ENCODE measurements at places on chromosomes 1 and 21.

DNA sequence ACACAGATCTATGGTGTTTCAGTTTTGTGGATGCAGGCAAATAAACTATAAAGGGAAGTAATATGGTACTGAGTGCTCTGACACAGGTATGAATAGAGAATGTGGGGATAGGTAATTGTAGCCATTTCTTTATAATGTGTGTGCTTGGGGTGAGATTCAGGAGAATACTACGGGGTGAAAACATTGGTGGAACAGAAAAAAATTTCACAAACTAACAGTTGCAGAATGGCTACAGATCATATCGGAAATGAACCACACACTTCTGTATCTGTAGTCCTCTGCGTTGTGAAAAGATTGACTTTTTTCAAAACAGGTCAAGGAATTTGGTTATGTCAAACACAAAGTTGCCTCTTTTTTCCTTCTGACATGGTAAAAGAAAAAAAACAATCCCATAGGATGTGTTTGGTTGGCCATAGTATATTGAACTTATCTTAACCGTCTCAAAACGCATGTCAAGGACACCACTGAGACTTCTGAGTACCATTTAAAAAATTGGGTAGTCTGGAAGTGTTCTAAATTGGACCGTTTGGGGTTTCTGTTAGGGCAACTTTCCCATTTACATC lies 1.1 kb upstream of the CDC73 start:
- H3K36me3 ChIP-seq, result peaks cover 5% of the 10 kb centered on the region
- H3K4me3 ChIP-seq, result peak overlapping the region; percentile 97
- H3K27me3 ChIP-seq, result no peaks in the 10 kb centered on the region
- H3K4me1 ChIP-seq, result peaks cover 11% of the 10 kb centered on the region
- H3K27ac ChIP-seq, result no peak overlapping the region

DNA sequence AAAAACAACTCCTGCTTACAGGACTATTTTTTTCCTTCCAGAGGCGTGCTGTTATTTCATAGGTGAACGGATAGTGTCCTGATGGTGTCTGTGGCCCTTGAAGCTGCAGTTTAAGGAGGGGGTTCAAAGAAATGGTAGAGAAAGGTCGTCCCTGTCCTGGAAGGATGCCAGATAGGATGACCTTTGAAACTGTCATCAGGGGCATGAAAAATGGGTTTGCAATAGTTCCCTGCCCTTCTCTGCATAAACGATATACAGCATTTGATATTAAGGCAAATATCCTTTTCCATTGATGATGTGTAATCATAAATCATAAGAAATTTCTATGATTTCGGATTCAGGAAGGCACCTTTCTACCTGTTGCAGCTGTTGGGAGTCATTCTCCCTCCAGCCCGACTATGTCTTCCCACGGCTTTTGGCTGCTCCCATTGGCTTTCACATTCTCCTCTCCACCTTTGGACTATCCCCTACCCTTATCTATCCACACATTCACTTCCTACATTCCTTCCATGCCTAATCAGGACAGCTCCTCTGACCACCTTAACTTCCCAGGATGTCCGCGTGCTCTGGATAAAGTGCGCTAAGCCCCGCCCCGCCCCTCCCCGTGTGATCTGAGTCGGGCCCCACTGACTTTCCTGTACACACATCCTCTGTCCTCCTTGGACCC lies 209.8 kb downstream of the DISC1 start:
- H3K27me3 ChIP-seq, result no peaks in the 10 kb centered on the region
- H3K36me3 ChIP-seq, result no peaks in the 10 kb centered on the region
- no peak overlapping the region for H3K4me3 ChIP-seq
- no peak overlapping the region for H3K27ac ChIP-seq
- H3K4me1 ChIP-seq, result no peaks in the 10 kb centered on the region
- DNase-seq, result no peak

GRCh38 chr1:82388679-82389078 lies 587.9 kb downstream of the ADGRL2 start:
- DNase-seq, result no peak
- H3K27me3 ChIP-seq, result no peaks in the 10 kb centered on the region
- H3K4me3 ChIP-seq, result no peak overlapping the region
- H3K36me3 ChIP-seq, result no peaks in the 10 kb centered on the region

DNA sequence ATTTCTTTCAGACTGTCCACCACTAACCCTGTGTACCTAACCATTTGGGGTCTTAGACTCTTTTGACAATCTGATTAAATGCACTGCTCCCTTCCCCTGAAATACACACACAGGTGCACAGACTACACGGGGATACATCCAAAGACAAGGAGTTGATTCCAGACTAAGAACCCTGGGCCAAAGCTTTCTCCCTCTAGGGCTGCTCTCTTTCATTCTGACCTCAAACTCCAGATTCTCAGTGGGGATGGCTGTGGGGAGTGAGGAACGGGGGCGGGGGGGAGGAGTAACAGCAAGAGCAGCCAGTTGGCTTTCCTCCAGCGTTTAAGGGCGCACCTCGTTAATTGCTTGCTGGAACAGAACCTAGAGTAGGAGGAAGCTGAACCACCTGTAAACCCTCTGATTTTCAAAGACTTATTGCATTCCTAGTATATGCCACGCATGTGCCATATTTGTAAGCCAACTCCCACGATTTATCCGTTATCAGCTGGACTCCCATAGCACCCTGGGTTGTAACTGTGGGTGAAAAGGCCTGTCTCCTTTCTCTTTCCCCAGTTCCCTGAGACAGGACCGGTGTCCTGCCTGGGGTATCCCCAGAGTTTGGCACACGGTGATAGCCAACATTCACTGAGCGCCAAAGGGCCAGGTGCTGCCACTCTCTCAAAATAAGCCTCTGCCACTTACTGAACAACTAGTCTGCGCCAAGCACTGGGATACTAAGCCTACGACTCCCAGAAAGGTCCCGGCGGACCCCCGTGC lies 920 bp downstream of the MTHFR start:
- no peak for DNase-seq
- peak overlapping the region; percentile 93 for H3K27ac ChIP-seq
- H3K27me3 ChIP-seq, result no peaks in the 10 kb centered on the region
- peaks cover 45% of the 10 kb centered on the region for H3K4me1 ChIP-seq
- peak overlapping the region; percentile 98 for H3K4me3 ChIP-seq
- H3K36me3 ChIP-seq, result peaks cover 28% of the 10 kb centered on the region

DNA sequence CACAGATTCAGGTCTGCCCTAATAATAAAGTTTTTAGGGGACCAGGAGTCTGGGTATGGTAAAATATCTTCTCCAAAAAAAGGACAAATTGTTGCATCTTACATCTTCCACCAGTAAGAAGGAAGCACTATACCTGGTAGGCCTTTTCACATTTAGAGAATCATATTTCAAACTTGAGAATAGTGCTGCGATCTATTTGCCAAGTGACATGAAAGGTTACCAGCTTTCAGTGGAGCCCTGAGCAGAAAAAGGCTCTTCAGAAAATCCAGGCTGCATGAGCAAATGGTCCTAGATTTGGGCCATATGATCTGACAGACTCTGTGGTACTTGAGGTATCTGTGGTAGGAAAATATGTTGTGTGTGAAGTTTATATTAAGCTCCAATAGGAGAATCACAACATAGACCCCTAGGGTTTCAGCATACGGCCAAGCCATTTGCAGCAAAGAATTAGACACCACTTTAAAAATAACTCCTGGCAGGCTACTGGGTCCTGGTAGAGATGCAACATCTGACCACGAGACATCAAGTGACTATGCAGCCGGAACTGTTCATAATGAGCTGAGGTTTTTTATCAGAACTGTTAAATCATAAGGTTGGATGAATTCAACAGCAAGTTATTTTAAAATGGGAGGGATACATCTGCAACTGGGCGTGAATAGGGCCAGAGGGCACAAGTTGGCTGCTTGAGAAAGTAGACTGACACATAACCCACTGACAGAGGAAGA lies 38.6 kb upstream of the CCDC190 start:
- H3K4me3 ChIP-seq, result no peak overlapping the region
- H3K36me3 ChIP-seq, result no peaks in the 10 kb centered on the region
- no peaks in the 10 kb centered on the region for H3K27me3 ChIP-seq
- H3K4me1 ChIP-seq, result peaks cover 25% of the 10 kb centered on the region
- peak overlapping the region; percentile 81 for H3K27ac ChIP-seq
- peak; percentile 77 for DNase-seq

GRCh38 chr1:218718977-218719376 lies 373.8 kb downstream of the TGFB2 start:
- no peaks in the 10 kb centered on the region for H3K36me3 ChIP-seq
- no peak overlapping the region for H3K4me3 ChIP-seq
- H3K27ac ChIP-seq, result peak overlapping the region; percentile 77
- H3K4me1 ChIP-seq, result peaks cover 26% of the 10 kb centered on the region

- peak overlapping the region; percentile 7 for H3K27ac ChIP-seq
- no peak for DNase-seq
- no peaks in the 10 kb centered on the region for H3K27me3 ChIP-seq
- no peak overlapping the region for H3K4me3 ChIP-seq
- no peaks in the 10 kb centered on the region for H3K36me3 ChIP-seq
Measured at GRCh38 chr1:27577504-27578188, 26.3 kb downstream of the AHDC1 start.

DNA sequence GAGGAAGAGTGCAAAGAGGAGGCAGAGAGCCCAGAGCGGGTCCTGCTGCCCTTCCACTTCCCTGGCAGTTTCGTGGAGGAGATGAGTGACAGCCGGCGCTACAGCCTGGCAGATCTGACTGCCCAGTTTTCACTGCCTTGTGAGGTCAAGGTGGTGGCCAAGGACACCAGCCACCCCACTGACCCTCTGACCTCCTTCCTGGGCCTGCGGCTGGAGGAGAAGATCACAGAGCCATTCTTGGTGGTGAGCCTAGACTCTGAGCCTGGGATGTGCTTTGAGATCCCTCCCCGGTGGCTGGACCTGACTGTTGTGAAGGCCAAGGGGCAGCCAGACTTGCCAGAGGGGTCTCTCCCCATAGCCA lies 10.2 kb downstream of the THEMIS2 start:
- no peaks in the 10 kb centered on the region for H3K4me1 ChIP-seq
- no peak overlapping the region for H3K4me3 ChIP-seq
- H3K27me3 ChIP-seq, result no peaks in the 10 kb centered on the region

DNA sequence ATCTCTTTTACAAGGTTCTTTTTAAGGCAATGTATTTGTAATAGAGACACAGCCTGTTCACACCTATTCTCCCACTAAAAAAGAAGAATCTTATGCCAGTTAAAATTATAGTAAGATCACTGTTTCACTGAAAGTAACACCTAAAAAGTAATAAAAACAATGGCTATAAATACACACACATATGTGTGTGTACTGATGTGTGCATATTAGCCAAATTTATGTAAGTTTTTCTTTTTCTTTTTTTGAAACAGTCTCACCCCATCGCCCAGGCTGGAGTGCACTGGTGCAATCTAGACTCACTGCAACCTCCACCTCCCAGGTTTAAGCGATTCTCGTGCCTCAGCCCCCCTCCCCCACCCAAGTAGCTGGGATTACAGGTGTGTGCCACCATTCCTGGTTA lies 56.8 kb upstream of the SLC30A10 start:
- peaks cover 64% of the 10 kb centered on the region for H3K36me3 ChIP-seq
- no peaks in the 10 kb centered on the region for H3K4me1 ChIP-seq
- no peak overlapping the region for H3K27ac ChIP-seq
- DNase-seq, result no peak
- H3K4me3 ChIP-seq, result no peak overlapping the region

DNA sequence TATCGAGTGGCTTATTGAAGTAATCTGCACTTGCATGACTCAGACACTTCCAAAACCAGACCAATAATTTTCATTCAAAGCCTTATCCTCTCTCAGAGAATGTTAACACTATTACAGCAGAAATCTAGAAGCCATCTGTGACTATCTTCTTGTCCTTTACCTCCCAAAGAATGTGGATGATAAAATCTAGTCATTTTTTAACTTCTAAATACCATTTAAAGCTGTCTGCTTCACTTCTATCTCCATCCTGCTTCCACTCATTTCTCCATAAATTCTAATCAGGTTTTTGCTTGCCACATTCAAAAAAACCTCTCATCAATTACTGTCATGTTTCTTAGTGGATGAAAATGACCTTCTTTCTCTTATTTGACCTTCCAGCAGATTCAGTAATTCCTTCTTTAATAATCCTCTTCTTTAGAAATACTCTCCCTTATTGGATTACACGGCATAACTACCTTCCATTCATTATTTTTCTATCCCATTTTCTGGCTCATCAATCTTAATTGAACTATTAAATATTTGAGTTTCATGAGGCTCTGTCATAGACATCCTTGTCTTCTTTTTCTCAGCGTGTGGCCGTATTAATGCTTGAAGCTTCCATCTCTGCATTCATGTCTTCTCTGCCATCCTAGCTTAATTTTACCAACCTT lies 1999.4 kb downstream of the MRPL39 start:
- no peak for DNase-seq
- no peak overlapping the region for H3K4me3 ChIP-seq
- no peaks in the 10 kb centered on the region for H3K27me3 ChIP-seq
- no peaks in the 10 kb centered on the region for H3K4me1 ChIP-seq

- no peak for DNase-seq
- no peaks in the 10 kb centered on the region for H3K36me3 ChIP-seq
- peak overlapping the region; percentile 39 for H3K27ac ChIP-seq
- H3K4me1 ChIP-seq, result peaks cover 8% of the 10 kb centered on the region
- no peak overlapping the region for H3K4me3 ChIP-seq
- no peaks in the 10 kb centered on the region for H3K27me3 ChIP-seq
Measured at GRCh38 chr1:90370686-90371447, 346.2 kb downstream of the BARHL2 start.

- no peak overlapping the region for H3K27ac ChIP-seq
- peaks cover 5% of the 10 kb centered on the region for H3K27me3 ChIP-seq
- DNase-seq, result no peak
Measured at GRCh38 chr1:78047631-78048030, 1.9 kb downstream of the GIPC2 start.

DNA sequence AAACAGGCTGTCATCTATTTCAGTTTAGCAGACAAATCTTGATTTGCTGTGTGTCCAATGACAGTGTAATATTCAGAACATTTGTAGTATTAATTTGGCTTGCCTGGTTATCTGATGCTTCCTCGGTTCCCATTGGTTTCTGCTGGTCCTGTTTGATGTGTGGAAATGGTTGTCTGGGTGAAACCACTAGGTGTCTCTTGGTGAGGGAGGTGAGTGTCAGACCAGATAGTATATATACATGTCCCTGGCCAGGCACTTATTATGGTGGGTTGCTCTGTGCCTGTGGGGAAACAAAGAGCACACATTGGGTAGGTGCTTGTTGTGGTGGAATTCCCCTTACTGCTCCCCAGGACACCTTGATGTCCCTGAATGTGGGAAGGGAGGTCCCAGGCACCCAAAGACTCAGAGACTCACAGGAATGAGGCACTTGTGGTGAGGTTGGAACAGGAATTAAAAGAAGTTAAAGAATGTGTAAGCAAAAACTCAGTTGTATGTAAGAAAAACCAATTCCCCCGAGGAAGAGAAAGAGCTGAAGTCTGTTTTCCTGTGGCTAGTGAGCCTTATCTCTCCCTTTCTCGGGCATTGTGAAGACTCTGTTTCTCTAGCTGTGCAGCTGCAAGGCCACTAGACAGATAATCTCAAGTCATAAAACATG lies 1519.1 kb downstream of the BRINP3 start:
- no peak overlapping the region for H3K27ac ChIP-seq
- H3K4me3 ChIP-seq, result no peak overlapping the region
- no peak for DNase-seq
- H3K36me3 ChIP-seq, result no peaks in the 10 kb centered on the region
- no peaks in the 10 kb centered on the region for H3K4me1 ChIP-seq

- H3K36me3 ChIP-seq, result no peaks in the 10 kb centered on the region
- no peak overlapping the region for H3K27ac ChIP-seq
- no peak overlapping the region for H3K4me3 ChIP-seq
- no peaks in the 10 kb centered on the region for H3K4me1 ChIP-seq
- DNase-seq, result no peak
- no peaks in the 10 kb centered on the region for H3K27me3 ChIP-seq
Measured at GRCh38 chr1:152640351-152640750, 17.4 kb upstream of the LCE3A start.

GRCh38 chr1:38783640-38784229 lies 75.8 kb downstream of the RRAGC start:
- no peaks in the 10 kb centered on the region for H3K36me3 ChIP-seq
- H3K4me3 ChIP-seq, result no peak overlapping the region
- peaks cover 24% of the 10 kb centered on the region for H3K27me3 ChIP-seq
- H3K4me1 ChIP-seq, result no peaks in the 10 kb centered on the region
- no peak overlapping the region for H3K27ac ChIP-seq
